ENCODE measurements at places on chromosomes 7 and 10.

GRCh38 chr10:77348751-77349150 lies 288.9 kb downstream of the KCNMA1 start:
- DNase-seq: no peak

DNA sequence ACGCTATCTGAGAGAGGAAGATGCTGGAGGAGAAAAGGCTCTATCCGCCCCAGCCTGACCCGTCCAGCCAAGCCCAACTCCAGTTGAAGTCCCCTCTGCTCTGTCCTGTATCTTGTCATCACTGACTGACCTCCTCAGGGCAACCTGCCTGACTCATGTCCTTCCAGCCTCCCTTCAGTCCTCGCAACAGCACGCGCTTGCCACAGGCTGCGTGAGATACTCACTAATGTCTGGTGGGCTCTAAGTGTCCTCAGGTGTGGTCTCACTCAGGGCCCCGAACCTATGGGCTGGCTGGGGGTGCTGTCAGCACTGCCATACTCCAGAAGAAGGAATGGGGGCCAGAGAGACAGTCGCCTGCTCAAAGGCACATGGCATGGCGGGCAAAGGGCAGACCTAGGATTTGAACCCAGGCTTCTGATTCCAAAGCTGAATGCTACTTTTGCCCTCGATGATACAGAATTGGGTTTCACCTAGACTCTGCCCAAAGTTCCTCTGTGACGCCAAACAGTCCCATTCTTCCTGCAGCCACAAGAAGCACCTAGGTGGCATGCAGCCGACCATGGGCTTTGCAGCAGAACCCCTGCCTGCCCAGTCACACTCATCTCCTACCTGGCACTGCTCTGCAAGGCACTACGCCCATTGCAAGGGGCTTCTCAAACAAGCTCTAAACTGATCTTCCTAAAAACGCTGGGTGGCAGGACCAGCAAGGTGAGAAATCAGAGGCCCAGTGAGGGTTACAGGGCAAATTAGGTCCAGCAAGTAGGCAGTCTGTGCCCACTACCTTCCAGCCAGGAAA lies 8.5 kb downstream of the FAM53B start:
- DNase-seq: no peak

- no peak for DNase-seq
Observed at GRCh38 chr10:58280477-58280876, 11.5 kb downstream of the CISD1 start.

DNA sequence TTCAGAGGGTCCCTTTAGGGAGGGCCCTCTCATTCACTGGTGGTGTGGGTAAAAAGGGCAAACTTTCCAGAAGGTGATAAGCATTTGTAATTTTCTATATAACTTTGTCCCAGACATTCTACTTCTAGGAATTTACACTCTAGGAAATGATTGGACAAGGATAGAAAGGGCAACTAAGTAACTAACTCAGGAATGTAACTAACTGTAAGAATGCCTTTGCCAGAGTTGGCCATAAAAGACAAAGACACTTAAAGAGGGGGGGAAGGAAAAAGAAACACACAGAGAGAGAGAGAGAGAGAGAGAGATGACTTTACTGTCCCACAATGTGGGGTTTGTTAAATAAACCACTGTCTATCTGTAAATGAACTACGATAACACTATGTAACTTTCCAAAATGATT lies 38.5 kb upstream of the ITPRID1 start:
- DNase-seq: no peak

DNA sequence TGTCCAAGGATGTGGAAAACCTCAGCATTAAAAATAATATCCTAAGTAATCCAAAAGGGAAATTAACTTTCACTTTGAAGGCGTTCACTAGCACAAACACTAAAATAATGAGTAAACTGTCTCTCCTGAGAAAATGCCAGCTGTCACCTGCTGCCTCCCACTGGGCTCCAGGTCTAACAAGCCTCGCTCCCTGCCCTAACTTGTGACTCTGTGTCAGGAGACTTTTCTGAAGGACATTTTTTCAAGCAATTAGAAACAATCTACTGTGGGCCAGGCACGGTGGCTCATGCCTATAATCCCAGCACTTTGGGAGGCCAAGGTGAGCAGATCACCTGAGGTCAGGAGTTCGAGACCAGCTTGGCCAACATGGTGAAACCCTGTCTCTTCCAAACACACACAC lies 72.8 kb upstream of the GLCCI1 start:
- no peak for DNase-seq

DNA sequence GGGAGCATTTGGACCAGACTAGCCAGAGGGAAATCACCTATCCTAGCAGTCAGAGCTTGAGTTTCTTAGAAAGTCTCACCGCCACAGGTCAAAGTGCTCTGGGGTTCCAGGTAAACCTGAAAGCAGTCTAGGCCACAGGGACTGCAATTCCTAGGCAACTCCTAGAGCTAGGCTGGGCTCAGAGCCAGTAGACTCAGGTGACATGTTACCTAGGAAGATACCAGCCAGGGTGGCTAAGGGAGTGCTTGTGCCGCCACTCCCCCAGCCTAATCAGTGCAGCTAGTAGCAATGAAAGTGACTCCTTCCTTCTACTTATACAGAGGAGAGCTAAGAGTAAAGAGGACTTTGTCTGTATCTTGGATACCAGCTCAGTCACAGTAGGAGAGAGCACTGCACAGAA lies 348.7 kb upstream of the HPS1 start:
- no peak for DNase-seq

DNA sequence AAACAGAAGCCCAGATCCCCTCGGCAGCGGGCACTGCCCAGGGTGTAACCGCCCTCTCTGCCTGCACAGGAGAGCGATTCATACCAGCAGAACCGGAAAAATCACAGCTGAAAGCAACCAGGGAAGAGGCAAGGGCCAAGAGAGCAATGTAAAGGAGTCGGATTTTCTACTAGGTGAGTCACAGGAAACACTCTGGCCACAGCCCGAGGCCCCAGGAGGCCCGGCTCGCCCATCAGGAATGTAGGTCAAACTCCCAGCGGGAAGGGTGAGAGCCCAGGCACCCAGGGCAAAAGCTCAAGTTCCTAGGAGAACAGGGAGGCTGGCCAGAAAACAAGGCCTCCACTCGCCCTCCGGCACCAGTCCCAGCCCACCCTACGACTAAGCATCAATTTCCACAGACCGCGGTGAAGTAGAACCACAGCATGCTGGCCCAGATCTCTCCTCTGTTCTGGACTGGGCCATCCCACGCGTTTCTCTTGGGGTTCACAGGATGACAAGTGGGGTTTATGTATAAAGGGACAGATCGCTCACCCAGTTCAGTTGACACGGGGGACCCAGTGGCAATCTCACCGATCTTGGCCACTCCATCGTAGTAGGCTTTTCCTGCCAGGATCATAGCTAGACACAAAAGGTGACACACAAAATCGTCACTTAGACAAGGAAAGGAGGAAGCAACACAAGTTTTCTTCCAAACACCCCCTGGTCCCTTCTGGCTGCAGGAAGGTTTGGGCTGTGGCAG lies 46.2 kb downstream of the BAIAP2L1 start:
- no peak for DNase-seq

DNA sequence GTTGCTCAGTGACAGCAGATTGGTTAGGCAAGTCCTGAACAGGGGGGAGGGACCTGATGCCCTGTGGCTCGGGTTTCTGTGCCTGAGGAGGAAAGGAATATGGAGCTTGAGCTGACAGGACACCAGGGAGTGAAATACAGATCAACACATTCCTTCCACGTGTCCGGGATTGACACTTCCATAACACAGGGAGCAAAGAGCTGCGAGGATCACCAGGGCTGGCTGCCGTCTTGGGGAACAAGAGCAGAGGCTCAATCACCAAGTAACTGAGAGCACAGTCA lies 36.7 kb upstream of the EFCAB10 start:
- no peak for DNase-seq

GRCh38 chr10:43953672-43954071 lies 305.0 kb upstream of the ZNF32 start:
- DNase-seq: peak; percentile 18

DNA sequence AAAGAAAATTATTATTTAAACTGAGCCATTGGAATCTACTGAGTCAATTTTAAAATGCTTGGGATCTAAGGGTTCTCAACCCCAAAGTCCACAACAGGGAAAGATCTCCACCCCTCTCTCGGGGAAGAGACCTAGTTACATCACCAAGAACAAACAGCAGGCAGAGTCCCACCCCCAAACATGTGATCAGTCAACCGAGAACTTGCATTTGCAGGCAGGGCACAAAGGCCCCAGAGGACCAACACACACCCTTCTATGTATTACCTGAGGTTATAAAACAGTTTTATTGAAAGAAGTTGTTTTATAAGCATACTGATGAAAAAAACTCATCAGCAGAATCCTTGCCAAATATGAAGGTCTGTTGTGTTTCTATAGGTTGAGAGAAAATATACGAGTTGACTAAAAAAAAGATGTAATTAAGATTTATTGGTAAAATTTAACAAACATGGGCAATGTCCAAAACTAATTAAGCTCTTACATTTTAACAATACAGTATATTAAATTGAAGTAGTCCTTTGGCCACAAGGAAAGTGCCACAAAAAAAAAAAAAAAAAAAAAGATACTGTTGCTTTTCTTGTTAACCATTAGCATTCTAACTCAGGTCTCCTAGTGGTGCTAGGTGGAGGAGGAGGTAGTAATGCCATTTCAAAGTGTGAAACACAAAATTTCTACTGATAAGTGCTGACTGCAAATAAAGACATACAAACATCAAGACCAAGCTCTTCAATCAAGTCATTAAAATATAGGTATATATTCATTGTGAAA lies 975 bp upstream of the USP54 start:
- DNase-seq: no peak

- no peak for DNase-seq
Observed at GRCh38 chr10:104328646-104328895, 9.7 kb downstream of the ITPRIP start.

DNA sequence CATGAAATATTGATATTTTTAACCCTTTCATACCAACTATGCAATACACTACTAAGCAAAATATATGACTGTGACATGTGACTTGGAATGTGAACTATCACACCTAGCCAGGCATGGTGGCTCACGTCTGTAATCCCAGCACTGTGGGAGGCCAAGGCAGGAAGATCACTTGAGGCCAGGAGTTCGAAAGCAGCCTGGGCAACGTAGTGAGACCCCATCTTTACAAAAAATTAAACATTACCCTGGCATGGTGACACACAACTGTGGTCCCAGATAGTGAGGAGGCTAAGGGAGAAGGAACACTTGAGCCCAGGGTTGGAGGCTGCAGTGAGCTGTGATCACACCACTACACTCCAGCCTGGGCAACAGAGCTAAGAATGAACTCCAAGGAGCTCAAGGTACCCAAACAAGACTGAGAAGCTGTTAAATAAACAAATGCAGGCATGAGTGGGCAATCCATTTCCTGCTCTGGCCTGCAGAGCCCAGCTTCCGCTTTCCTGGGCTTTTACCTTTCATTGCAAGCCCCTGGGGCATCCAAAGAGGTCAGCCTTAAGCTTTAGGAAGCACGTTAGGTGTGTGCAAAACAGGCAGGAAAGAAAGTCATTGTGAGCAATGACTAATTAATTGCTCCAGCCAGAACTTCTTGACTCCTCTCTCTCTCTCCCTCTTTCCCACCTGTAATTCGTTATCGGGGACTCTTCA lies 162.1 kb upstream of the FOXK1 start:
- no peak for DNase-seq

- DNase-seq: no peak
Observed at GRCh38 chr10:11317936-11318670, 293.3 kb downstream of the USP6NL start.

- no peak for DNase-seq
Observed at GRCh38 chr7:34886856-34887255, 150.4 kb downstream of the DPY19L1 start.

GRCh38 chr7:867001-867405 lies 9.4 kb upstream of the GET4 start:
- no peak for DNase-seq

Measured in activated CD8-positive, alpha-beta memory T cell treated with anti-CD3 and anti-CD28 coated beads, Interleukin-2, amount 50 U/mL, for 48 hours (primary cell).